ENCODE measurements at places on chromosomes 2 and 18. TPM values are rescaled to one million over a fixed set of nuclear protein-coding genes. Genes with fewer than 3 reads are reported as not detected.

RAMP1 gene
- 1.5 TPM for total RNA-seq

- no peak for DNase-seq
- H3K4me1 ChIP-seq = no peaks in the 10 kb centered on the region
- no peaks in the 10 kb centered on the region for H3K27me3 ChIP-seq
- H3K4me3 ChIP-seq = no peak overlapping the region
Observed at GRCh38 chr18:55073834-55074233, 114.6 kb upstream of the CCDC68 start.

DNA sequence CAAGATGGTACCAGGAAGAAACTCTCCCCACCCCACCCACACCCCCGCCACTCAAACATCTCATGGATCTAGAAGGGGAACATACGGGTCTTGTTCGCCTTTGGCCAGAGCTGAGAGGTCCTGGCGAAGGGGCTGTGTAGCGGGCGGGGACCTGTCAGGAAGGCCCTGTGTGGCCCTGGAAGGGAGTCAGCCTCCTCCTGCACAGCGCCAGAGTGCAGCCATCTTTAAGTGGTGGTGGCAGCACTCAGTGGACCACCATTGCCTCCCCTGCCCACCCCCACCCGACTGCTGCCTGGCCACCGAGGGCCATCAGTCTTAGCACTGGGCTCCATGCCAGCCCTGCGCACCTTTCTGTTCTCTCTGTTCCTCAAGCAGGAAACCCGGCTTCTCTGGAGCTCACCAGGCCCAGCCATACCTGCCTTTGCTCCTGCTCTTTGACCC, 11.6 kb upstream of the FAHD2A start:
- no peaks in the 10 kb centered on the region for H3K36me3 ChIP-seq
- H3K4me3 ChIP-seq = no peak overlapping the region
- H3K4me1 ChIP-seq = no peaks in the 10 kb centered on the region
- no peak overlapping the region for H3K27ac ChIP-seq

DNA sequence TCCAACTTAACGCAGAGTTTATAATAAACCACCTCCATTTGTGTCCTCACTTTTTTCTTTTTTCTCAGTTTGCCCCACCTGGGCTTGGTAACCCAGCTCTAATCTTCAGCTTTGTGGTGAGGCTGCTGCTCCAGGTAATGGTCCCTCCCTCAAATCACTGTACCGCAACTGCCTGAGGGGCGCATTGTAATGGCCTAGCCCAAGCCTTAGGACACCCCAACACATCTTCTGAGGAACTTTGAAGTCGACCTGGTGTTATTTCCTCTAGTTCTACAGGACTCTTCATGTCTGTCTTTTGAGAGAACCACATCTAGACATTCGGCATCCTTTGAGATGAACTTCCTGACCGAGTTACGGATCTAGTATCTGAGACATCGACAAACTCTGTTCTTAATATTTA, 99.7 kb downstream of the PLEKHM3 start:
- no peaks in the 10 kb centered on the region for H3K27me3 ChIP-seq
- no peak overlapping the region for H3K27ac ChIP-seq
- DNase-seq = no peak
- peaks cover 3% of the 10 kb centered on the region for H3K4me1 ChIP-seq

DNA sequence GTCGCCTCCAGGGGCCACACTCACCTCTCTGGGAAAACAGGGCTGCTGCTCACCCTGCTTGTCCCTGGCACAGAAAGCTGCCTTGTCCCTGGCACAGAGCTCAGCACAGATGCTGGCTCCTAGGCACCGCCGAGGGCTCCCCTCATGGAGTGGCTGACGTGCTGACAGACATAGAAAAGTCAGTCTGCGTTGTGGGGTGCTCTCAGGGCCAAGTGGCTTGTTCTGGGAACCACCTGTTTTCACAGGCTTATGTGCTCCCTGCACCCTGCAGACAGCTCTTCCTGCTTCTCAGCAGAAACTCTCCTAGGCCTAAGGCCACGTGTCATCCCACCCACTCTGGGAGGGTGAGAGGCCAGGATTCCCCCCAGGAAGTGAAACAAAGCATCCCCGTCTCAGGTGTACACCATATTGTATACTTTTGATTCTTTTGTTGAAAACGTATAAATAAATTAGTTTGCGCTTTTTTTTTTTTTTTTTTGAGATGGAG, 84.7 kb upstream of the TMEM200C start:
- DNase-seq = no peak
- no peak overlapping the region for H3K4me3 ChIP-seq
- no peak overlapping the region for H3K27ac ChIP-seq
- no peaks in the 10 kb centered on the region for H3K27me3 ChIP-seq

DNA sequence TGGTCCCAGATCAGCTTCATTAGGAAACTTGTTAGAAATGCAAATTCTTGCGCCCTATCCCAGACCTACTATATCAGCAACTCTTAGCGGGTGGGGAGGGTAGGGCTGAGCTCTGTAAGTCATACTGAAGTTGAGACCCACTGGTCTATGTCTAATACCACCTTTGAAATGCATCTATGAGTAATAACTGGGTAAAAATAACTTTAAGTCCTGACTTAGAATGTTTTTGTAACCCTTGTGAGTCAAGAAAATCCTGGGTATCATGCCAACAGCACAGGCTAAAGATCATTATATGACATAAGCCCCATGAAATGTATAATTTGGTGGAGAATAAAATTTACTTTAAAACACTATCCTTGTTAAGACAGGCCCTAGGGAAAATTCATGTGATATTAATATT, 41.4 kb downstream of the PRKD3 start:
- no peak overlapping the region for H3K4me3 ChIP-seq
- H3K27me3 ChIP-seq = no peaks in the 10 kb centered on the region
- DNase-seq = no peak
- peaks cover 16% of the 10 kb centered on the region for H3K36me3 ChIP-seq
- no peaks in the 10 kb centered on the region for H3K4me1 ChIP-seq
- H3K27ac ChIP-seq = no peak overlapping the region

- H3K27ac ChIP-seq = no peak overlapping the region
- H3K27me3 ChIP-seq = peaks cover 54% of the 10 kb centered on the region
- H3K36me3 ChIP-seq = no peaks in the 10 kb centered on the region
- H3K4me1 ChIP-seq = no peaks in the 10 kb centered on the region
- H3K4me3 ChIP-seq = no peak overlapping the region
- DNase-seq = no peak
Observed at GRCh38 chr2:118078734-118079133, 9.5 kb upstream of the INSIG2 start.

DNA sequence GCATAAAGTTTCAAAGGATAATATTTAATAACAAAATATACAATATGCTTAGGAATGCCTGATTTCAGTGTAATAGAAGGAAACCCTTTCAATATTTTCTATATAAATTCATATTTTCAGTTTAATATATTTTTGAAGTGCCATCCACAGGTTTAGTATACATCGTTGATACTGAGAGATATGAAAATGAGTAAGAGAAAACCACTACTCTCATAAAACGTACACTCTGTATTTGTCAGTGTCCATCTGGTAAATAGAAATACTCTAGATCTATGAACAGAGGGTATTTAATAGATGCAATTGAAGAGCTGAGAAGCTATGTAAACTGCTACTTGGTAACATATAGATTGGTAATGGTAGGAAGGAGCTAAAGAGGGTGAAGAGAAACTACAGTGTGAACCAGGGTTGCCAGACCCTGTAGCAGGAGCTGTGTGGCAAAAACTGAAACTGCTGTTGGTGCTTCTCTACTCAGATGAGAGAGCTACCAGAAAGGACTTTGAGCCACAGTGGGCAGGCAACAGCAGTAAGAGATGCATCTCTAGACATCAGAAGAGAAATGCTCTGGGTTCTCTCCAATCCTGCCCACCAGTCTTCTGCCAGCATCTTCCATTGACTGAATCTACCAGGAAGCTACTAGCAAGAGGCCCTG, 187.4 kb downstream of the CCDC102B start:
- H3K4me1 ChIP-seq = no peaks in the 10 kb centered on the region
- no peaks in the 10 kb centered on the region for H3K27me3 ChIP-seq
- H3K27ac ChIP-seq = no peak overlapping the region
- H3K4me3 ChIP-seq = no peak overlapping the region
- DNase-seq = no peak

DNA sequence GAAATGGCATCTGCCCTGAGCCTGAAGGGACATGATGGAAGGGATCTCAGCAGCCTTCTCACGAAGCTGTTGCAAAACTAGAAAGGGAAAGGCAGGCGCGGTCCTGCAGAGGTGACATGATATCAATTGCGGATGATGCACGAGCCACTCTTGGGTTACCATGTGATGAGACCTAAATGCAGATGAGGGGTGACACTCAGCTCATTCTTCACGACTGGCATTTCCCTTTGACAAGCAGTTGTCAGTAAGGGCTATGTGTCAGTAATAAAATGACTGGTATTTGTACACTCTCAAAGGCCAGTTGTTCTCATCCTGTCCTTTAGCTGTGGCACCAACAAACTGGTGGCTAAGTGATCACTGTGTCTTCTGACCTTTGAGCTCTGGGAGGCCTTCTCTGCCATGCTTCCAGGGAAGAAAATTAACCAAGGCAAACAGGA, 273.6 kb downstream of the ETAA1 start:
- no peaks in the 10 kb centered on the region for H3K4me1 ChIP-seq
- no peak for DNase-seq

- H3K4me1 ChIP-seq = no peaks in the 10 kb centered on the region
- DNase-seq = no peak
- H3K4me3 ChIP-seq = no peak overlapping the region
- H3K27ac ChIP-seq = no peak overlapping the region
- H3K27me3 ChIP-seq = no peaks in the 10 kb centered on the region
- no peaks in the 10 kb centered on the region for H3K36me3 ChIP-seq
Observed at GRCh38 chr18:27073404-27073830, 111.7 kb downstream of the CHST9 start.

DNA sequence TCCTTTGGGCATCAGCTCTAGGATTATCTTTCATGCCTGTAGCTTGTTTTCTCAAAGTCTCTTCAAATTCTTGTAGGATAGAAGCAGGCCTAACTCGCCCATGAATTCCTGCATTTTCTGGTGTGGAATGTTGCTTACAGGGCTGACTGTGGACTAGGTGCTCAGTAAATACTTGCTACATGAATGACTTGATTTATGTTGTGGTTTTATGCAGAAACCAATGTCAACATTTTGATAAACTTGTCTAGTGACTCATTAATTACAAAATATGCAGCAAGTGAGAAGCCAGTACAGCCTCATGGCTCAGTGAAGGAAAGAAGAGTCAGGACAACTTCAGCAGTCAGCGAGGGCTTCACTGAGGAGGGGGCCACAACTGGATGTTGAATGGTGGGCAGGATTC, 110.6 kb upstream of the SIX2 start:
- no peaks in the 10 kb centered on the region for H3K4me1 ChIP-seq
- H3K36me3 ChIP-seq = no peaks in the 10 kb centered on the region
- no peak for DNase-seq
- no peaks in the 10 kb centered on the region for H3K27me3 ChIP-seq
- H3K27ac ChIP-seq = no peak overlapping the region

DNA sequence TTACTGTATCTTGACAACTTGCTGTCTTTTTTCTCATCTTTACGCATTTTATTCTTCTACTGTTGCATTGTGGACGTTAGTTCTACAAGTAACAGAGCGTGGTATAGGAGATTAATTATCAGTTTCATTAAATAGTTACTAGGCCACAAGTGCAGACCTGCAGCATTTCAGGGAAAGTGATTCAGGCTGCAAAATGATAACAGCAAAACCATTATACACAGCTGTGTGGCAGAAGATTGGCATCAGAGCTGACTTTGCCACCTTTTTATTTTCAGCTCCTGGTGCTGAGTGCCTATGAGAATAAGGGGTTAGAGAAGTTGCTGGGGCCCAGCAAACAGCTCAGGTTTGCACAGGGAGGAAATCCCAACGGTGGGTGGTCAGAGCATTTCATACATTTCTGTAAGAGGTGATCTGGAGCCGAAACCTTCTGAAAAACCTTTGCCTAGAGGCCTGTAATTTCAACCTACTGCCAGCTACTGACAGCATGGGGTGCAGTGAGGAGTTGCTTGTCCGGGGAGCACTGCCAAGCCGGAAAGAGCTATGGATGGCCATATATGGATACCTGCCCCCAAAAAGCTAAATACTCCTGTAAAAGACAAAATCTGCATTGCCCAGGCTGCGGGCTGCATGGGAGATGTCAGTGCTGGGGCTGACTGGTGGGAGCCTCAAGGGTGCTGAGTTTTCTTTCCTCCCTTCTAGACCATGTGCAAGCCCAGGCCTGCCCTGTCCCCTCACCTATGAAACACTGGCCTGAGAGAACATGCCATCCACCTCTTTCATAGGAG, 2.7 kb upstream of the CCBE1 start:
- H3K4me1 ChIP-seq = peaks cover 2% of the 10 kb centered on the region
- H3K36me3 ChIP-seq = peaks cover 5% of the 10 kb centered on the region
- H3K27ac ChIP-seq = no peak overlapping the region
- DNase-seq = no peak
- H3K4me3 ChIP-seq = no peak overlapping the region
- H3K27me3 ChIP-seq = peaks cover 16% of the 10 kb centered on the region

- no peak overlapping the region for H3K4me3 ChIP-seq
- DNase-seq = no peak
- peaks cover 17% of the 10 kb centered on the region for H3K36me3 ChIP-seq
Observed at GRCh38 chr2:132279930-132280615, 118.3 kb upstream of the ANKRD30BL start.

All from natural killer cell treated with Interleukin-12 subunit alpha and Interleukin-12 subunit beta and Interleukin-15 and Interleukin-18, amount 100 ng/mL, for 72 hours (primary cell).